ENCODE measurements at places on chromosomes 13 and 19.

DNA sequence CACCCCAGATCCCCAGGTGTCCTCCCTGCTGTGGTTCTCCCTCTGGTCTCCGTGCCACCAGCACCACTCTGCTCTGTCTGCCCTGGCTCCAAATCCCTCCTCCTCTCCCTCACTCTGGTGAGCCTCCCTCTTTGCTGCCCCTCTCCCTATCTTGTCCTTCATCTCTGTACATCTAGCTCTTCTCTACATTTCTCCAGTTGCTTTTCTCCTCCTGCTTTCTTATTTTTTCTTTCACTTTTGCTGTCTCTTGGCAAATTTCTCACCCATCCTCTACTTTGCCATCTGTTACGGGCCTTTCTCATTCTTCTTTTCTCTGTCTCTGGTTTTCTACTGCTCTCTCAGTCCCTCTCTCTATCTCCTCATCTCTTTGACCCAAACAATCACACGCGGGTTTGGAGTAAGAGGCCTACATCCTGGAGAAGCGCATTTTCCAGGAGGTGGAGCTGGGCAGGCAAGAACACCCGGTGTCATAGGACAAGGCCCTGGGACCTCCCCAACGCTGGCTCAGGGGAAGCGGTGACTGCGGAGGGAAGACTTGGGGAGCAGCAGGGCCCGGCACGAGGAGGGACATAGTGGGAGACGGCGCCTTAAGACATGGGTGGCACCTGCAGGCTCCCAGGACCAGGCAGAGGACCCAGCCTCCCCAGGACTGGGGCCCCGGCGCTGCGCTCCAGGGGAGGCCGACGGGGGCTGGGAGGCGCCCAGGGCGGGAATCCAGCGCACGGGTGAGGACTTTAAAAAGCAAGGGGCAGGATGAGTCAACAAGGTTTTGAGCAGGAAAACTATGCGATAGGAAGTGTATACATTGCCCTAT, 9.9 kb downstream of the ZNF611 start:
- DNase-seq: no peak

GRCh38 chr13:108120302-108120701, 95.0 kb downstream of the LIG4 start:
- no peak for DNase-seq

- DNase-seq: no peak
Measured at GRCh38 chr19:41657157-41657556, 30.3 kb upstream of the CEACAM4 start.

GRCh38 chr19:2624537-2625091, 77.9 kb downstream of the GNG7 start:
- DNase-seq: no peak

- peak; percentile 90 for DNase-seq
Measured at GRCh38 chr19:3987619-3988371, 2.5 kb upstream of the EEF2 start.

GRCh38 chr13:112874751-112875300, 94.2 kb upstream of the MCF2L start:
- no peak for DNase-seq

- DNase-seq: no peak
Measured at GRCh38 chr13:28185256-28185655, 46.9 kb downstream of the PAN3 start.

DNA sequence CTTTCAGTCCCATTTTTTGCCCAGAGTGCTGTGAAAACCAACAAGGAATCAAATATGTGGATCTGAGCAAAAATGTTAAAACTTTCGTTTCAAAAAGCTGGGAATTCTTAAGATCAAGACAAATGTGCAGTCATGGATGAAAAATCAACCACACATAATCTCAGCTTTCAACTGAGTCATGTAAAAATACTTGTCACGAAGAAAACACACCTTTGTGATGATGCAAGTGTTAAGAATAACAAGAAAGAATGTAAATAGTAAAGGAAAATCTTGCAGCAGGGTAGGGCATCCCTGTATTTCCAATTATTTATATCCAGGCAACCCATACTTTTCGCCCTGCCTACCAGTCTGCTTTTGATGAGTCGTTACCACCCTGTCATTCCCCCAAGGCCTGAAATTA, 27.4 kb upstream of the DCLK1 start:
- DNase-seq: no peak

DNA sequence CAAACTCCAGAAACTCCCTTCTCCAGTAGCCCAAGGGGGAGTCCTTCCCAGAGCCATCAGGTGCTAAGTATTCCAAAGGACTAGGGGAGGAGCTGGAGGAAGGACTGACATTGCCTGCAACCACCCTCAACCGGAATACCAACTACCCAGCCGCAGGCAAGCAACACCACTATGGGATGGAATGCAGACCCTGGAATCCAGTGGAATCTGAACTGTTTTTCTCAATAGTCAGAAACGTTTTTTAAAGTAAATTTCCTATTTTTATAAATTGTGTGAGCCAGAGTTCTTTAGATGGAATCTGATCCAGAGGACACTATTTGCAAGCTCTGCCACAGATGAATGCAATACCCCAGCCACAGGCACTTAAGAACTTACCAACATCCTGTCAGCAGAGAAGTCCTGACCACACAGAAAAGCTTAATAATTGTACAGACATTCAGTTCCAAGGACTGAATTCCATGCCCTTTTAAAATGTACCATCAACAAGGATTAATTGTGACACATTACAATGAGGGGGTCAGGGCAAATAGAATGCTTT, 92.1 kb downstream of the USP12 start:
- DNase-seq: no peak

- no peak for DNase-seq
Measured at GRCh38 chr19:5196832-5197231, 143.8 kb downstream of the PTPRS start.

DNA sequence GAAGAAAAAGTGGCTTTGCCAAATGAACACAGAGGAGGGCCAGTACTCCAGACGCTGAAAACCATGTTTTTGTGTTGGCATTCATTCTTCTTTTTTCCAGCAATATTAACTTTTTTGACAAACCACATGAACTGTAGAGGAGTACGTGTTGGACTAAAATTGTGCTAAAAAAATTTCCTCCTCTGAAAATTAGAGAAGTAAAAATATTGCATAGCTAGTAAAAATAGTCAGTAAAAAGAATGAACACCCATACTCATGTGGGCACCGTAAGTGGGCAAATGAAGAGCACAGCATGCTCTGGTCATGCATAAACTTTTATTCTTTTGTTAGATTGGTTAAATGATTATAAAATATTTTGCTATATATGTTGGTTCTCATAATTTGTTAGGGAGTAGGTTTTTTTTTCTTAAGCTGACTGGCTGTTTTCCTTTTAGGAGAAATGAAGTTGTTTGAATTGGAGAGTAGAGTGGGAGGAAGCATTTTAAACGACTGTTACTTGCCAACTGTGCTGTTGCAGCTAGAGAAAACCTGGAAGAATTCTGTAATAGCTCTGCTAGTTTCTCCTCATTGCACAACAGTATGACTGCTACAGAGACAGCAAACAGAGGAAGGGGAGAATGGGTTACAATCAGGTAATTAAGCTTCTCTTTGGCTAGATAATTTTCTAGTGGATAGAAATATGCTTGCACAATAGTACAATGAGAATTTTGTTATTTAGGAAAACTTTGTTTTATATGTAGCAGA, 222.4 kb downstream of the KCTD12 start:
- DNase-seq: no peak

GRCh38 chr13:112132619-112133018, 65.7 kb downstream of the SOX1 start:
- no peak for DNase-seq

DNA sequence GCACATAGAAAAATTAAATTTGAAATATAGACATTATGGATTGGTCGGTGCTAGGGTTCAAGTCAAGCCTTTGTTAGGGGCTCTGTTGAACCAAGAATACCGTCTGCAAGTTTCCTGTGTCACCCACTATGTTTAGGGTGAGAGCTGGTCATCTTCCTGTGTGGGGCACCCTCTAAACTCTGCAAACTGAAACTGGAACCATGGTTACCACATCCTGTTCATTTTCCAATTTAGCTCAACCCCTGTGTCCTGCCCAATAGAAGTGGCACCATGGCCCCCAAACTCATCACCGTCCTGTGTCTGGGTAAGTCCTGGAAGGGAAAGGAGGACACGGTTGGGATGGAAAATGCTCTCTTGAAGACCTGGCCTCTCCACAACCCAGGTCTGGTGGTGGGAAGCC, 29.9 kb downstream of the LAIR2 start:
- DNase-seq: no peak

- no peak for DNase-seq
Measured at GRCh38 chr13:47036294-47037008, 139.6 kb upstream of the HTR2A start.

GRCh38 chr13:73590795-73591194, 532.0 kb downstream of the KLF5 start:
- no peak for DNase-seq

GRCh38 chr13:91302111-91302510, 45.4 kb upstream of the MIR17HG start:
- no peak for DNase-seq

DNA sequence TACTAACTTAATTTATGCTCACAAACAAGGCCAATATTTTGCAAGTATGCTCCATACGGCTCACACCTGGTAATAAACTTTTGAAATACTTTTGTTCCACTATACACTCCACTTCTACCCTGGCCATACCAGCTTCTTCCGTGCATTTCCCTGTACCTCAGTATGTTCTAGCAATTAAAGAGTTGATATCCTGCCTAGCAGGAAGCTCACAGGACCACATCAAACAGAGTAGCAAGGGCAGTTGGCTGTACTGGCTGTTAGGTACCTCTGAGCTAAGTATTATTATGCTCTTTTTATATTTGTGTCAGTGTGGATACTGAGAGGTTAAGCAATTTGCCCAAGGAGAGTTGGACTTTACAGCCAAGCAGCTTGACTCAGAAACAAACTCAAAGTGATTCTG, 257.7 kb downstream of the SLITRK6 start:
- no peak for DNase-seq

- DNase-seq: no peak
Measured at GRCh38 chr13:28099396-28100149, 803 bp downstream of the FLT3 start.

GRCh38 chr13:40345149-40345514, 321.3 kb downstream of the FOXO1 start:
- no peak for DNase-seq

GRCh38 chr19:27647423-27647822, 1565.5 kb downstream of the UQCRFS1 start:
- DNase-seq: no peak

DNA sequence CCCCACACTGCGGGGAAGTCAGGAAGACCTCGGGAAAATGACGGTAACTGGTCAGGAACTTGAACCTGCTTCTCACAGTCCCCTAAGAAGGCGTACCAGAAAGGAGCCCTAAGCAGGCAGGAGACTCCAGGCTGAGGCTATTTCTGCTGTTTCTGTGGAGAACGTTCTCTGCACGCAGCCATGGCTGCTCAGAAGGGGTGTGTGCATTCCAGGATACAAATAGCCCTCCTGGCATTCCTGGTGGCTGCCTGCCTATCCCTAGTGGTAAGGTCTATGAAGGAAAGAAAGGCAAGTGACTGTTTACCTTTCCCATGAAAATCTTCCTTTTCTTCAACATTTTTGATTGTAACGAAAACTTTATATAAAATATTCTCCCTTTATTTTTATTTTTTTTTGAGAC, 2.5 kb downstream of the SGCG start:
- no peak for DNase-seq

DNA sequence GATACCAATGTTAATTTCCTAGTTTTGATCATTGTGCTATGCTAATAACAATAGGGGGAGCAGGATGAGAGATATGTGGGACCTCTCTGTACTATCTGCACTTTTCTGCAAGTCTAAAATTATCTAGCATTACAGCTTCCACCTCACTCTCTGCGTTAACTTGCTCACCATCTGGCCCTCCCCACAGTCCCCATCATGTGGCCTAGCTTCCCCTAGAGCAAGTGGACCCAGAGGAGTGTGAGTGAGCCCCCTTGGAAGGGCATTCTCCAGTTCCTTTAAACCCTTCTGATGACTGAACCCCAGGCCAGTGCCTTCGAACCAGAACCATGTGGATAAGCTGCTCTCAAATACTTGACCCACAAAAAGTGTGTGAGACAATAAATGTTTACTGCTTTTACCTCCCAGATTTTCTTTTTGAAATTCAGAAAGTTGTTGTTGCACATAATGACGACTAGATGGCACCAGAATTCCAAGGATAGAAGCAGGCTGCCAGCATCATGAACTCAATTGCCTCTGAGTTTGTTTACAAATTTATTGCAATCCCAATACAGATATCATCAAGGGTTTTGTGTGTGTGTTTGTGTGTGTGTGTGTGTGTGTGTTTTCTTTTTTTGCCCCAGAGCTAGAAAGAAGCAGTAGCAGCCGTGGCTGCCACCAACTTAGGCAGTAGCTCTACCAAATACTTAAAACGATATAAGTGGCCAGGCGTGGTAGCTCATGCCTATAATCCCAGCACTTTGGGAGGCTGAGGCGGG, 49.0 kb upstream of the ZNF780A start:
- DNase-seq: no peak

DNA sequence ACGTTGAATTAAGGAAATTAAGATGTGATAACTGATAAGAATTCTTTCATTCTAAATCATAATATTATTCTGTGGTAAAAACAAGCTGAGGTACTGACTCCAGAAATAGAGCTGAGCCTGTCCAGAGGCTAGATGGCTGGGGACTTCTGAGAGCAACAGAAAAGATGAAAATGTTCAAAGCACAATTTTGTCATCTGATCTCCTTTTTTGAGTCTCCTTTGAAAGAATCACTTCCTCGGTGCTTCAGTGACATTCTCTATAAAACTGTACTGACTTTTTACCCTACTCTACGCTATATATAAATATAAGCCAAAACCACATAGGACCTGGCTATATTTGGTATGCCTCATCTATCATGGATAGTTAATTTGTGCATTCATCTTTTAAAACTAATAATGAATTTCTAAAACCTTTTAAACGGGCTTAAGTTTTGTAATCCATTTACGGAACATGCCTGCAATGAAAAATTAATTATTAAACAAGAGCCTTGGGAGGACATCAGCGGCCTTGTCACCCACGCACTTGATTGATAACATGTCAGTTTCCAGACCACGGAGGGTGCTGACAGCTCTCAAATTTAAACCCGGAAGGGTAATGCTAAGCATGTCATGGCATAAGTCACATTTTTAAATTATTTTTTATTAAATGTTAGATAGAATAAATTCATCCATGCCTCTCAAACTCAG, 235.5 kb downstream of the PCDH9 start:
- DNase-seq: no peak

DNA sequence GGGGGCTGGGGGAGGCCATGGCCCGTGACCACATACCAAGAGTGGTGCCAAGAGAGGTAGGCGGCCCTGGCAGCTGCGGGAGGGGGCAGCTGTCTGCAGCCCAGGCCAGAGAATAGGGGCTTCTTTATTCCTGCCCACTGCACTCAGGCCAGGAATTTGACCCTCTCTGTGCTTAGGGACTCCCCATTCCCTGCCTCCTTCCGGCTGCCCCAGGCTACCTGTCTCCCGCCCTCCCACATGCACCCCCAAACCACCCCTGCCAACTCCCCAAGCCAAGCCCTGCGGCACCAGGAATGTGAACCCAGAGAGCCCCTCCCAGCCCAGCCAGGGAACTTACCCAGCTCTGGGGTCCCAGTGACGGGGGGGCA, 687 bp downstream of the PLEKHA4 start:
- no peak for DNase-seq

Measured in liver (tissue), 10 donors.